ENCODE measurements at places on chromosomes 2 and 18.

GRCh38 chr2:63463142-63463541 is 125.1 kb downstream of the WDPCP start:
- no peak for DNase-seq

DNA sequence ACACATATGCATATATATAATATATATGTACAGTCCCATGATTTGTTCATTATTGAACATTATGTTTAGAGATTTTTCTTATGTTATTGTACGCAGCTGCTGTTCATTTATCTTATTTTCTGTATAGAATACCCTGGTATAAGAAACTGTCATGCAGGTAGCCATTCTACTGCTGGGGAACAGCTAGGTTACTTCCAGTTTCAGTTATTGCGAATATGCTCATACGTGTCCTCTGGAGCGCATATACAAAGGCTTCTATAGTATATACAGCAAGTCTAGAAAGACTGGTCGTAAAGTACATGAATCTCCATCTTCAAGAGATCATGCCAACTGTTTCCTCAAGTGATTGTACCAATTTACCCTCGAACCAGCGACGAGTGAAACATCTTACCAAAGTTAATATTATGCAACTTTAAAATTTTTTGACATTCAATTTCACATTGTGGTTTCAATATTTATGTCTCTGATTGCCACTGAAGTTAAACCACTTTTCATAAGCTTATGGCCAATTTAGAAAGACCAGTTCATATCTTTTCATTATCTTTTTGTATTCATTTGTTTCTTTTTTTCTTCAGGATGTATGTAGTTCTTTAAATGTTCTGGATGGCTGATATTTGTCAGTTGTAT is 53.5 kb downstream of the RDH14 start:
- DNase-seq: no peak

GRCh38 chr2:54551123-54551756 is 95.1 kb downstream of the SPTBN1 start:
- no peak for DNase-seq

GRCh38 chr2:169073963-169074751 is 4.8 kb downstream of the DHRS9 start:
- DNase-seq: no peak

DNA sequence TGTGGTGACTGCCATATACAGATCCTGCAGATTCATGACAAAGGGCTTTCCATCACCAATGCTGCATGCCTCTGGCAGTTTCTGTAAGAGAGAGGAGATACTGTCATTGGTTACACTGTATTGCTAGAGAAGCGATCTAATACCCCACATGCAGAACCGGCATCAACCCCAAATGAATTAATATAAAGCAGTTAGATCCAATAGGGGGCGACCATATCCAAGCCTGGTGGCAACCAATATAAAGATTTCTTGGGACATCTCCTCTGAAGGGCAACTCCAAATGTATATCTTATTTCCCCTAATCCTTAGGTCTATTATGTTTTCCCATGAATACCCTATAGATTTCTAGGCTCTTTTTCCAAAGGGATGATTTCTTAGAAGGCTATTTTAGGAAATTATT is 17.4 kb upstream of the IHH start:
- DNase-seq: no peak

DNA sequence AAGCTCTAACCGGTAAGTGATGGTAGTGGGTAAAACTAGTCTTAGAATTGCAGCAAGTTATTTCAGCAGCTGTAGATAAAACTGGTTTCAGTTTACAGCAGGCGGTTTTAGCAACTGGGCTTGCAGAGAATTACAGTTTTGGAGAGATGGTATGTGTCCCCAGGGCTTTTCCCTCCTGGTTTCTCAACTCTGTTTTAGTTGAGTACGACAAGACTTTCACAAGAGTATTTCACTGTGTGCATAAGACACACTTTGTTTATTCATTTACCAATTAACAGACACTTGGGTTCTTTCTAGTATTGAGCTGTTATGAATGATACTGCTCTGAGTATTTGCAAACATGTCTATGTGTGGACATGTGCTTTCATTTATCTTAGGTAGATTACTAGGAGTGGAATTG is 65.6 kb upstream of the RFX8 start:
- no peak for DNase-seq

DNA sequence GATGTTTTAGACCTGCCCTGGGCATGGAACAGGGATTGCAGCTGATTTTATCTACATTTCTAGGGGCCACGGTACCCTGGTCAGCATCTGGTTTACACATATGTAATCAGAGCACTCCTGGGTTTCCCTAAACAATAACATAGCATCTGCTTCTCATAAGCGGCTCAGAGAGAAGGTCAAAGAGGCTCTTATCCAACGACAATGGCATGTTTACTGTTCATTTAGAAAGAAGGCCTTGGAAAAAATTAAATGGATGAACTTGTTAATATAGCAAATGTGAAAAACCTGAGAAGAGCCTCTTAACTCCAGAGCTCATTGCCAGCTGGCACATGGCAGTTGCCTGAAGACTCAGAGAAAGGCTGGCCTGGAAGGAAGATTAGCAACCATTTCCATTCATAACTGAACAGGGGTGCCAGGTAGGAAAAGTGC is 202.8 kb upstream of the THUMPD2 start:
- no peak for DNase-seq

- no peak for DNase-seq
Observed at GRCh38 chr18:33839452-33840211, 261.6 kb downstream of the ASXL3 start.

GRCh38 chr2:234823877-234824376 is 127.9 kb upstream of the SH3BP4 start:
- no peak for DNase-seq

GRCh38 chr2:98948956-98949739 is 13.1 kb upstream of the CRACDL start:
- DNase-seq: no peak

DNA sequence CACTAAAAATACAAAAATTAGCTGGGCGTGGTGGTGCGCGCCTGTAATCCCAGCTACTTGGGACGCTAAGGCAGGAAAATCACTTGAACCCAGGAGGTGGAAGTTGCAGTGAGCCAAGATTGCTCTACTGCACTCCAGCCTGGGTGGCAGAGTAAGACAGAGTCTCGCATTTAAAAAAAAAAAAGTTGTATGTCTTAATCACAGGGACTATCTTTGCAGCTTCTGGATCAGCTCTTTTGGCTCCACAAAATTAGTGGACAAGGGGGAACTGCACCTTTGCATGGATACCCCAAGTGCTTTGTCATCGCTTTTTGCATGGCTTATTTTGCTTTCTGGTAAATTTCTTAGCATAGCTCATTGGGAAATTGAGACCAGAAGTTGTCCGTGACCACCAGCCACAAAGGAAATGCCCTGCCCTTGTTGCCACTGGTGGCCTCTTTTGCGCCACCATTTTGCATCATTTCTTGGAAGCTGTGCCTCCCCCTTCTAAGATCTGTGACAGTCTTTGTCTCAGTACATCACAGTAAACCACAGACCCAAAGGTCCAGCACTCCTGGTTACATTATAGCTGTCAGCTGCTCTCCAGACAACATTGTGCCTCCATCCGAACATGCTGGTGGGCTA is 43.9 kb upstream of the PCBP1 start:
- DNase-seq: peak; percentile 34

- DNase-seq: no peak
Observed at GRCh38 chr2:240532031-240532775, 25.6 kb downstream of the ANKMY1 start.

DNA sequence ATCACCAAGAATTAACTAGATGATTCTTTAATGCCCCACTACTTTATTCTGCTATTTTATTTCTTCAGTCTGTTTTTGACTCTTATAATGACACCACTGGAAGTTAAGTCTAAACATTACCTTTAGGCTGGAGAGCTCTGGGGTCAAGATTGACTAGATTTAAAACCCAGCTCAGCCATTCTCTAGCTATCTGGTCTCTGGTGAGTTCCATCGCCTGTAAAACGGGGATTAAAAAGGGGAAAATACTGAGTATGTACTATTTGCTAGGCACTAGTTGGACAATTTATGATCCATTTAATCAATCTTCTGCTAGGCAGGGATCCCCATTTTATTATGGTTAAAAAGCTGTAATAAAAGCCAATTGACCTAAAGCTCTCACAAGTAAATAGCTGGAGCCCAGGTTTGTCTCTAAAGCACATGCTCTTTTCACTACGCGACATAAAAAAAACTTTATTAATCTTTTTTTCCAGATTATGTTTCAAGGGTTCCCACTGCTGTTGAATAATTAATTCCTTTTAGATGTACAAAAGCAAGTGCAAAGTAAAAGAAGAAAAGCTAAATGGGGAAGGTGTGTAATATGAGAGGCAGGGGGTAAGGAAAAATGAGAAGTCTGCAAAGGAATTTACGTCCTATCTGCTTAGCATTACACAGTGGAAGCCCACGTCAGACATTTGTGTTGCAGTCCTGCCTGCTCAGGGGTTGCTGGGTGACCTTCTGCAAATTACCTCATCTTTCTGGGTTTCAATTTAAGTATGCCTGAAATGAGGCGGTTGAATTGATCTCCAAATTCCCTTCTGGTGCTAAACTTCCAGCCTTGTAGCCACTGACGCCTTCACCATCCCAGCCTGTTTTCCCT is 918 bp upstream of the NABP1 start:
- DNase-seq: peak; percentile 74

DNA sequence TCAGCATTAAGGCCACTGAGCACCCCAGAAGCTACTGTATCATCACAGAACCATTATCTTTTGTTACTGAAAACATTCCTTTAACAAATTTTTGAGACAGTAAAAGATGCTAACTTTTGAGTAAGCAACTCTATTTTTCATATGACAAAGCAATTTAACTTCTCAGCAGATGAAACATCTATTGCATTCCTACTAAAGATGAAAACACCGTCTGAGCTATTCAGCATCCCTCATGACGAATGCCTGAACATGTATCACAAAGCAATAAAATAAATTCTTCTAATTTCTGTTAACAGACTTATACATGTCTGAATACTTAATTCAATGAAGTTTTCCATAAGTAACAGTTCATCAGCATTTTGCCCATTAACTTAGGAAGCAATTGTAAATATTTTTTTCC is 23.9 kb downstream of the CHN1 start:
- DNase-seq: no peak

GRCh38 chr2:13121096-13121495 is 404.4 kb downstream of the TRIB2 start:
- no peak for DNase-seq

DNA sequence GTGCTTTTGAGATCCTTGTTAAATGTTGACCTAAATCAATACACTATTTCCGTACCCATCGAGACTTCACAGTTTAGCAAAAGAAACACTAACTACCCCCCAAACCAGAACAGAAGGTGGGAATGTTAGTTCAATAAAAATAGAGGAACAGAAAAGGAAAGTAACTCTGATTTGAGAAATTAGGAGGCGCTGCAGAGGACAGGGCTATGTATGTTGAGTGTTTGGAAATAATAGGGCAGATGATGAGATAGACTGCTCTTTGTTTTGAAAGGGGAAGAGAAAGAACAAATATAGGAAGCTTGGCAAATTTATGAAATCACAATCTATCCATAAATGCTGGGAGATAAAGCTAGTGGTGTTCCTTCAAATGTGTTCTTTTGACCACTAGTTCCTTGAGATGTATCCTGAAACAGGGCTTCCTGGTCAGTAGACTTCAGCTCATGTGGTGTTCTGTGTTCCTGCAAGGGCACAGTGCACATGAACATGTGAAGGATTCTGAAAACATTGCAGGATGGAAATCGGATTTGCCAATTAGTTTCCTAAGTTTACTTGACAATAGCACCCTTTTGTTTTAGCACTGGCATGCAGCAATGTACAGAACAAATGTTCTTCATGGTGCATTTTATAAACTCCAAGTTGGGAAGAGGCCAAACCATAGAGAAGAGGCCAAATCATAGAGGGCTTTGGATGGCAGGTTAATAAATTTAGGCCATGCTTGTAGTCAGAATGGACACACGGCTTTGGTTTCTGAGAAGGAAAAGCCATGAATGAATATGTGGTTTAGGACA is 39.8 kb downstream of the RHBDD1 start:
- DNase-seq: no peak

DNA sequence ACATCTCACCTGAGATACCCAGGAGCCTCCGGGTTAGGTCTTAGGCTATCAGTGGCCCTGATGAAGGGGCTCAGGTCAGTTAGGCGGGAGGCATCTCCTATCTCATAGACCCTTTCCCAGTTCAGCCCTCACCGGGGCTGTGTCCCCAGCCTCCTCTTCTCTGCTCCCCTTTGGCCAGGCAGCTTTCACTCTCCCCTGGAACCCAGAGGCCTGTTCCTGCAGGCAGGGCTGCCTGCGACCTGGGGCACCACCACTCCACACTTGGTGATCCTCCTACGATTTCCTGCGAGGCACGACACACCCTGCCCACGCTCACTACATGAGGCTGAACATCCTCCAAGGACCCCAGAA is 51.2 kb downstream of the SFXN5 start:
- DNase-seq: no peak

DNA sequence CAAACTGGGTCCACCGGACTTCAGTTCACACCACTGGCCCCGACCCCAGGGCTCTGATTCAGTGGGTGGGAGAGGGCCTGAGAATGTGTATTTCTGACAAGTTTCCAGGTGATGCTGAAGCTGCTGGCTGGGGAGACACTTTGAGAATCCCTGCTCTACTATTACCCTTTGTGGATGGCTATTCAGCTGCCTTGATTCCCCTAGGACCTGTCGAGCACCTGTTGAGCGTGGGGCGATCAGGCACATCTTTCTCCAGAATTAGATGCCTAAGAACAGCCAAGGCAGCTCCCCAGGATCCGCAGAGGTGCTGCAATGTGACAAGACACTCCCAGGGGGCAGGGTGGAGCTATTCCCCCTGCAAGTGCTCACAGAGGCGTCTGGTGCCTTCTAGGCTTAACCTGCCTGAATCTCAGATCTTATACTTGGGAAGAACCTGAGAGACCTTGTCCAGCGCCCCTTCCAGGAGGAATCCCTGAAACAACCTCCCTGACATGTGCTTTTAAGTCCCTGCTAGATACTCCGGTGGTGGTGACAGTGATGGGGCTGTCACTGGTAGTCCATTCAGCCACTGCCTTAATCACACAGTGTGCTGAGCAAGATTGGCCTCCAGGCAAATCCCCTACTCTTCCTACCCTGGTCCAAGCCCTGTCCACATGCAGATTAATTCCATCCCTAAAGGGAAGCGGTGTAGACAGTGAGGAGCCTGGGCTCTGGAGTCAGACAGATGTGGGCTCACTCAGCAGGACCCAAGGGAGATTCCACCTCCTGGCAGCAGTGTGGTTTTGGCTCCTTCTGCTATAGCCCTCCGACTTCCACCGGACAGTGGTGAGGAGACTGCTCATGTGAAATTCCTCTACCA is 43.4 kb upstream of the OTOF start:
- DNase-seq: no peak

GRCh38 chr18:58148954-58149471 is 105.0 kb downstream of the NEDD4L start:
- no peak for DNase-seq

GRCh38 chr2:17892770-17893534 is 14.5 kb downstream of the KCNS3 start:
- DNase-seq: no peak

GRCh38 chr18:48345596-48345995 is 63.6 kb downstream of the ZBTB7C start:
- no peak for DNase-seq

- no peak for DNase-seq
Observed at GRCh38 chr2:231533086-231533776, 3.0 kb upstream of the NMUR1 start.

- DNase-seq: no peak
Observed at GRCh38 chr2:222756951-222757650, 85.6 kb downstream of the MOGAT1 start.
